Activated CD4-positive, alpha-beta T cell treated with anti-CD3 and anti-CD28 coated beads, Interleukin-2, amount 10 ng/mL, durations not matched to agents 24 days and 14 days (primary cell): ENCODE measurements at places on chromosomes 5 and 9. TPM values are rescaled to one million over a fixed set of nuclear protein-coding genes. Genes with fewer than 3 reads are reported as not detected.
A peak's percentile ranks its signal among the peaks of the same experiment; 100 is the strongest.

DNA sequence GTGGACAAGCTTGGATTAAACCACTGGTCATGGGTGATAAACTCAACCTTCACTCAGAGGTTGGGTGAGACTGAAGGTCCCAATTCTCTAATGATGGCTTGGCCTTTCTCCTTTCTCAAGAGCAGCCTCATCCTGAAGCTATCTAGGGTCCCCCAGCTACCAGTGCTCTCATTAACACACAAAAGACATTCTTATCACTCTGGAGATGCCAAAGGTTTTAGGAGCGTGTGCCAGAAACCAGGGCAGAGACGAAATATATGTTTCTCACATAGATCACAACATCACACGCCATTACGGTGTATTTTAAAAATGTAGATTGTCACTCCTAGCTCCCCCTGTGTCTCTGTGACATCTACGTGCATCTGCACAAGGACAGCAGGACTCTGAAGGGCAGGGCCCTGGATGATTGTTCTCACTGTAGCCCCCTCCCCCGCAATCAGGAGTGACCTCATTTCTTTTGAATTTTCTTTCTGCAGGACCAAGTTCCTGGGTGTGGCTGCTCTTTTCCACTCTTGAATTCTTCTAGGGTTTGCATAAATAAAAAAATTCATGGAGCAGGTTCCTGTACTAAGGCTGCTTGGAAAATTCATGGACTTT is 311.3 kb downstream of the GADD45G start:
- peaks cover 9% of the 10 kb centered on the region for H3K27me3 ChIP-seq
- H3K4me1 ChIP-seq: peaks cover 21% of the 10 kb centered on the region
- no peak overlapping the region for H3K4me3 ChIP-seq

GRCh38 chr5:50717651-50718050 is 51.2 kb downstream of the PARP8 start:
- H3K27me3 ChIP-seq: no peaks in the 10 kb centered on the region
- peaks cover 27% of the 10 kb centered on the region for H3K36me3 ChIP-seq
- no peak for DNase-seq
- H3K4me3 ChIP-seq: no peak overlapping the region
- no peak overlapping the region for H3K27ac ChIP-seq
- peaks cover 40% of the 10 kb centered on the region for H3K4me1 ChIP-seq

- no peaks in the 10 kb centered on the region for H3K4me1 ChIP-seq
Observed at GRCh38 chr5:29037716-29038115, 1999.3 kb upstream of the CDH9 start.

GRCh38 chr5:51997500-51997899 is 614.3 kb downstream of the ISL1 start:
- no peak overlapping the region for H3K27ac ChIP-seq
- H3K36me3 ChIP-seq: no peaks in the 10 kb centered on the region
- no peaks in the 10 kb centered on the region for H3K27me3 ChIP-seq
- H3K4me3 ChIP-seq: no peak overlapping the region

DNA sequence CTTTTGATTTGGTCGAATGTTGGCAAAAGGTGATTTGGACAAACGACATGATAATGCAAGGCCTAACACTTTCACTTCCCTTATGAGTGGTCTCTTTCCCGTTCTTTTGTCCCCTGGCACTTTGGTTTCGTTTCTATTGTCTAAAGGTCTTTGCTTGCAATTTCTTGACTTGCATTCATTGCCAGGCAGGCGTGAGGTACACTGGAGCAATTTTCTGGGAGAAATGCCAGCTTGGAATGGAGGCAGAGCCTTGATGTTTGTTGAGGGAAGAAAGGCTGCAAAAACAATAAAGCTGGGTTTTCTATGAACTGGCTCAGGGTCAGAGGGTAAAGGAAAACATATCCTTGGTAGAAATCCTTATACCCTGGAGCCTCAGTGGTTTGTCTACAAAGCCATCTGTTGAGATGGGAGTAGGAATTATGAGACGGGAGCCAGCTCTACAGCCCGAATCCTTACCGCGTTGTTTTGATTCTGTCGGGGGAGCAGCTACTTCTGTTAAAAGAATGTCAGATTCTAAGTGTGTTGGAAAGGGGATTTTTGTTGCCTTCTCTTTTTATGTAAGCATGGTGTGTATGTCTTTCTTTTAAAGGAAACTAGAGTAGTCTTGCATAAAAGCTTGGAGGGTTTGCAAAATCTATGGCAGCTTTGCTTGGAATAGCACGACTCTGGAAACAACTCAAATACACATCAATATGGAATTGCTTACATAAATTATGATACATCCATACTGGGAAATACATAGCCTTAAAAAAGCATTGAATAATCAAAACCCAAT is 158.9 kb downstream of the RMI1 start:
- peaks cover 53% of the 10 kb centered on the region for H3K27me3 ChIP-seq
- no peaks in the 10 kb centered on the region for H3K36me3 ChIP-seq
- H3K4me1 ChIP-seq: peaks cover 7% of the 10 kb centered on the region
- peak; percentile 43 for DNase-seq

GRCh38 chr9:93276973-93277372 is 93.0 kb downstream of the WNK2 start:
- no peak overlapping the region for H3K27ac ChIP-seq
- no peaks in the 10 kb centered on the region for H3K4me1 ChIP-seq
- peaks cover 57% of the 10 kb centered on the region for H3K27me3 ChIP-seq
- DNase-seq: no peak

DNA sequence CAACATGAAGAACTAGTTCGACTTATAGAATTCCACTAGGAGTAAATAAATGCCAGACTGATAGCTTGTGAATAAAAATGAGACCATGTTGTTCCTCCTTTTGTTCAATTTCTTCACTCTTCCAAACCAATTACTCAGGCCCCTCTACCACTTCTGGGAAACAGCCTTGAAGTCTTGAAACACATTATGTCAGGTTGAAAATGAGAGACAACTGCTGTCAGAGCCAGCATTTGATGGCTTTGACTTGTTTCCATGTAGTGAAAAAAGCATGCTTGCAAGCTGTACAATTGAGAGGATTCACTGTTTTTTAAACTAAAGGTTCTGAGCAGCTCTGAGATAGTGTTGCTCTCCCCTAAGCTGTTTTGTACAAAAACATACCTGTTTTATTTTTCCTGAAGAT is 337.1 kb upstream of the SGCD start:
- no peaks in the 10 kb centered on the region for H3K4me1 ChIP-seq
- H3K36me3 ChIP-seq: no peaks in the 10 kb centered on the region
- H3K27me3 ChIP-seq: no peaks in the 10 kb centered on the region
- DNase-seq: no peak

GRCh38 chr5:169178754-169179153 is 122.2 kb downstream of the SLIT3 start:
- H3K27me3 ChIP-seq: no peaks in the 10 kb centered on the region

GRCh38 chr9:98442541-98442940 is 187.1 kb upstream of the TBC1D2 start:
- no peaks in the 10 kb centered on the region for H3K36me3 ChIP-seq
- H3K27ac ChIP-seq: no peak overlapping the region
- no peak for DNase-seq
- H3K4me1 ChIP-seq: no peaks in the 10 kb centered on the region
- H3K4me3 ChIP-seq: no peak overlapping the region

- peak overlapping the region; percentile 77 for H3K4me3 ChIP-seq
- H3K27me3 ChIP-seq: peaks cover 18% of the 10 kb centered on the region
- H3K36me3 ChIP-seq: no peaks in the 10 kb centered on the region
- no peak overlapping the region for H3K27ac ChIP-seq
Observed at GRCh38 chr5:2038321-2039179, 155.8 kb upstream of the IRX4 start.

- no peak overlapping the region for H3K4me3 ChIP-seq
- H3K36me3 ChIP-seq: no peaks in the 10 kb centered on the region
- peaks cover 2% of the 10 kb centered on the region for H3K4me1 ChIP-seq
- H3K27ac ChIP-seq: no peak overlapping the region
- DNase-seq: peak; percentile 9
Observed at GRCh38 chr5:122721127-122721526, 53.8 kb upstream of the SNX2 start.

DNA sequence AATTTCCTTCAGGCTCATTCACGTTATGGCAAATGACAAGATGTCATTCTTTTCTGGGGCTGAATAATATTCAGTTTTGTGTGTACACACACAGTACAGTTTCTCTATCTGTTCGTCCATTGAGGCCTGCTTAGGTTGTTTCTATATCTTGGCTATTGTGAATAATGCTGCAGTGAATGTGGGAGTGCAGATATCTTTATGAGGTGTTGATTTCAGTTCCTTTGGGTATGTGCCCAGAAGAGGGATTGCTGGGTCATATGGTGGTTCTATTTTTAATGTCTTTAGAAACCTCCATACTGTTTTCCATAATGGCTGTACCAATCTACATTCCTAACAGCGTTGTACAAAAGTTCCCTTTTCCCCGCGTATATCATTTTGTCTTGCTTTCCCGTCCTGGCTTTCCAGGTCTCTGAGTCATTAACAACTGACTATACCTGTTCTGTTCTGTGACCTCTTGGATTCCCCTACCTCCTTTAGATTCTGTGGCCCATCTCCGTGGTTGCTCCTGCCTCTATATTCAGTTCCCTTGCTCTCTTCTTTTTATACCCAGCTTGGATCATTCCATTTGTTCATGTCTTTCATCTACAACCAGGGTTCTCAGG is 6.8 kb downstream of the SNX30 start:
- no peak for DNase-seq
- peaks cover 8% of the 10 kb centered on the region for H3K27me3 ChIP-seq
- H3K4me3 ChIP-seq: no peak overlapping the region
- H3K4me1 ChIP-seq: peaks cover 46% of the 10 kb centered on the region
- H3K36me3 ChIP-seq: peaks cover 5% of the 10 kb centered on the region

- peak overlapping the region; percentile 88 for H3K27ac ChIP-seq
- no peak overlapping the region for H3K4me3 ChIP-seq
- H3K4me1 ChIP-seq: peaks cover 48% of the 10 kb centered on the region
- no peaks in the 10 kb centered on the region for H3K27me3 ChIP-seq
- peaks cover 36% of the 10 kb centered on the region for H3K36me3 ChIP-seq
Observed at GRCh38 chr5:171965745-171966144, 40.7 kb downstream of the FBXW11 start.

GRCh38 chr5:81749561-81750307 is 1.2 kb downstream of the SSBP2 start:
- peaks cover 16% of the 10 kb centered on the region for H3K4me1 ChIP-seq
- H3K27me3 ChIP-seq: peaks cover 27% of the 10 kb centered on the region
- peak overlapping the region; percentile 89 for H3K4me3 ChIP-seq
- H3K36me3 ChIP-seq: no peaks in the 10 kb centered on the region

GRCh38 chr9:82934949-82935348 is 128.0 kb downstream of the RASEF start:
- H3K4me3 ChIP-seq: no peak overlapping the region
- no peaks in the 10 kb centered on the region for H3K27me3 ChIP-seq
- H3K4me1 ChIP-seq: no peaks in the 10 kb centered on the region
- H3K27ac ChIP-seq: no peak overlapping the region
- no peak for DNase-seq

GRCh38 chr5:75405296-75405695 is 68.3 kb downstream of the HMGCR start:
- no peak overlapping the region for H3K4me3 ChIP-seq
- no peaks in the 10 kb centered on the region for H3K27me3 ChIP-seq
- H3K27ac ChIP-seq: no peak overlapping the region
- no peak for DNase-seq

GRCh38 chr9:120716483-120716882 is 2.2 kb upstream of the MEGF9 start:
- H3K36me3 ChIP-seq: no peaks in the 10 kb centered on the region
- H3K4me3 ChIP-seq: no peak overlapping the region
- DNase-seq: no peak
- no peak overlapping the region for H3K27ac ChIP-seq

DNA sequence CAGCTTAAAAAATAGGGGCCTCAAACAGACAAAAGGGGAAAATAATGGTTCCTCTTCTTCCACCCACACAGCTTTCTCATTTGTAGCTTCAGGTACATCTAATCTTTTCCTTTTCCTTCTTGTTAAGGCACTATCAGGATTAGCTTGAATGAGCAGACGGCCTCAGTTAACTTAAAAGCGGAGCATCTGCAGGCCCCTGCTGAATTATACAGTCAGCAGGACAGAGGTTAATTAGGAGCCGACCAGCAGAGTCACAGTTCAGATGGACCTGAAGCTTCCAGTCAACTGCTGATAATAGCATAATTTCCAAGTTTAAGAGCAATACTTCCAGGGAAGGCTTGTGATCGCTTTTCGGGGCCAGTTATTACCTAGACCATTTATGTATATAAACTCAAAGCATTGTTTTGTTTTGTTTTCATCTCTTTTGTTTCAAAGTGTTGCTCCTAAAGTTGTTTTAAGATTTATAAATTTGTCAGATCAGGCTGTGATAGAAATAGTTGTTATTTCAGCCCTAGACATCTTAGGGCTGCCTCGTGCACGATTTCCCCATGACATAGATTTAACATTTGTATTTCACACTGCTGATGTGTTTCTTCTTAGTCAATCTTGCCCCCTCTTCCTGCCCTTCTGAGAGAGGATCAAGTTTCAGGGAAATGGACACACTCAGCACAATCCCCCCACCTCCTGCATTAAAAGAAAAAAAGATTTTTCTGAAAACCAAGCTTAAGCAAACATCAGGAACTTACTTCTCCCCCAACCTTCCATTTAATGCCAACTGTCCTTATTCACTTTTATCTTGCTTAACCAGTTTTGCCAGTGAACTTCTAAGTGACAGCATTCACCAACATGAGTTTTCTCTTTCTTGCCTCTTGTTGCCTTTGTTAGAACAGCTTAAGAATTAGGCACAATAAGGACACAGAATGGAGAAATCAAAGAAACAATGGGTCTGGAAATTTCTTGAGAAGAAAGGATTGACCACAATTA is 449.8 kb downstream of the ARHGEF28 start:
- H3K36me3 ChIP-seq: no peaks in the 10 kb centered on the region
- H3K4me3 ChIP-seq: no peak overlapping the region
- H3K27me3 ChIP-seq: no peaks in the 10 kb centered on the region
- no peaks in the 10 kb centered on the region for H3K4me1 ChIP-seq
- DNase-seq: no peak

- H3K27me3 ChIP-seq: no peaks in the 10 kb centered on the region
- H3K4me3 ChIP-seq: no peak overlapping the region
- H3K4me1 ChIP-seq: peaks cover 1% of the 10 kb centered on the region
- no peaks in the 10 kb centered on the region for H3K36me3 ChIP-seq
- DNase-seq: no peak
- no peak overlapping the region for H3K27ac ChIP-seq
Observed at GRCh38 chr5:5781335-5781734, 358.9 kb downstream of the ICE1 start.

GRCh38 chr5:144864118-144864517 is 693.4 kb downstream of the KCTD16 start:
- H3K4me1 ChIP-seq: no peaks in the 10 kb centered on the region
- no peaks in the 10 kb centered on the region for H3K27me3 ChIP-seq
- no peak overlapping the region for H3K4me3 ChIP-seq
- DNase-seq: no peak
- no peak overlapping the region for H3K27ac ChIP-seq

DNA sequence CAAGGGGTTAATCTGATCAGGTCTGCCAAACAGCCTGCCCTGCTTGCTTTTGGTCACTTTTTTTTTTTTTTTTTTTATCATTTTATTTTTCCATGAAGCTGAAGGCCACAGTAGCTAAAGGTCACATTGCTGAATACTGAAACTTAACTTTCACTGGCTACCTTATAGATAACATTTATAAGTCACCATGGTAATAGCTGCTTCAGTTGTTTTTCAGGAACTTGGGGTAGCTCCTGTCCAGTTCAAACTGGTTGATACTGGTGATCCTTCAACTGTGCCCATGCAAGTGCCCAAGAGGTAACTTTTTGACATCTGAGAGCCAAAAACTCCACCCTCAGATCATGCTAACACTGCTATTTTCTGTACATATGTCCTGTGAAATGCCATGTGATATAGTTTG is 68.3 kb upstream of the RGS7BP start:
- H3K27ac ChIP-seq: no peak overlapping the region
- H3K4me3 ChIP-seq: no peak overlapping the region
- no peaks in the 10 kb centered on the region for H3K4me1 ChIP-seq

Gene ARSI
- not detected in 2 replicates for total RNA-seq

Gene SPATA24
- total RNA-seq: 4.2 TPM in 2 replicates

Gene ABLIM3
- not detected in 2 replicates for total RNA-seq

Gene GMCL2
- 0.07 TPM in 1 of 2 replicates, not detected in the other for total RNA-seq

Gene CDH12
- total RNA-seq: not detected in 2 replicates

Gene UNC13B
- total RNA-seq: 0.47 and 0.51 TPM in 2 replicates

Gene ZDHHC11B
- not detected in 2 replicates for total RNA-seq

Gene IFNB1
- total RNA-seq: not detected in 2 replicates

Gene NRG2
- 0.07 TPM in 2 replicates for total RNA-seq

Gene MED10
- 58.0 and 63.8 TPM in 2 replicates for total RNA-seq
